Calu3 (cell line): ENCODE measurements at places on chromosomes 5 and 9. TPM values are rescaled to one million over a fixed set of nuclear protein-coding genes. Genes with fewer than 3 reads are reported as not detected.

The CTXN3 gene
- not detected in 2 replicates for total RNA-seq

The SPINK5 gene
- 2.5 and 3.1 TPM in 2 replicates for total RNA-seq

The TRAF1 gene
- 1.5 and 1.6 TPM in 2 replicates for total RNA-seq

The SEMA6A gene
- 53.3 and 54.7 TPM in 2 replicates for total RNA-seq

The SPZ1 gene
- not detected in 2 replicates for total RNA-seq

The MRPL50 gene
- total RNA-seq: 14.0 TPM in 2 replicates

The EQTN gene
- not detected in 2 replicates for total RNA-seq

The RELL2 gene
- 12.5 and 12.6 TPM in 2 replicates for total RNA-seq

The PCDH12 gene
- not detected in 2 replicates for total RNA-seq

The RALGDS gene
- total RNA-seq: 13.7 and 18.2 TPM in 2 replicates

The ELAVL2 gene
- not detected in 2 replicates for total RNA-seq

The PAIP1 gene
- 88.8 and 97.4 TPM in 2 replicates for total RNA-seq

The CAMK2A gene
- not detected in 2 replicates for total RNA-seq

DNA sequence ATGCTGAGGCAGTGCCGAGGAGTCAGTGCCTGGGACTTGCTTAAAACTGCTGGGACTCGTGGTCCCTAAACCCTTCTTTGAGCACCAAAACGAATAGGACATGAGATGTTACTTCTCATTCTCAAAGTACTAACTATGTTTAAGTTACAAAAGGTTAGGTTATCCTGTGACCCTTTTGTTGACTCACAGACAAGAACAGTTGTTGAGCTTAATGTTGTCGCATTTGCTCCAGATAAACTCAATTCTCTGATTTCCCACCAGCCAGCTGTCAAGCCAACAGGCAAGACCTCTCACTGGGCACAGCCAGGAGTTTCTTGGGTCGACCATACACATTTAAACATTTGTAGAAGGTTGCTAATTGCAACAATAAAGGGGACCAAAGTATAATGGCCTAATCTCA lies 249.4 kb downstream of the ADAMTSL1 start:
- no peak for DNase-seq

DNA sequence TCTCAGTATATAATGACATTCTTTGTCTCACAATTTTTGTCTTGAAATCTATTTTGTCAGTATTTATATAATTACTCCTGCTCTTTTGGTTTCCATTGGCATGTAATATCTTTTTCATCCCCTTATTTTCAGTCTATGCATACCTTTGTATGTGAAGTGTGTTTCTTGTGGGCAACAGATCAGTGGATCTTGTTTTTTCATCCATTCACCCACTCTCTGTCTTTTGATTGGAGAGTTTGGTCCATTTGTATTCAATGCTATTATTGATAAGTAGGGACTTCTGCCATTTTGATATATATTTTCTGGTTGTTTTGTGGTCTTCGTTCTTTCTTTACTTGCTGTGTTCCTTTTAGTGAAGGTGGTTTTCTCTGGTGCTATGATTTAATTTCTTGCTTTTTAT lies 10.9 kb downstream of the RIC1 start:
- DNase-seq: no peak

DNA sequence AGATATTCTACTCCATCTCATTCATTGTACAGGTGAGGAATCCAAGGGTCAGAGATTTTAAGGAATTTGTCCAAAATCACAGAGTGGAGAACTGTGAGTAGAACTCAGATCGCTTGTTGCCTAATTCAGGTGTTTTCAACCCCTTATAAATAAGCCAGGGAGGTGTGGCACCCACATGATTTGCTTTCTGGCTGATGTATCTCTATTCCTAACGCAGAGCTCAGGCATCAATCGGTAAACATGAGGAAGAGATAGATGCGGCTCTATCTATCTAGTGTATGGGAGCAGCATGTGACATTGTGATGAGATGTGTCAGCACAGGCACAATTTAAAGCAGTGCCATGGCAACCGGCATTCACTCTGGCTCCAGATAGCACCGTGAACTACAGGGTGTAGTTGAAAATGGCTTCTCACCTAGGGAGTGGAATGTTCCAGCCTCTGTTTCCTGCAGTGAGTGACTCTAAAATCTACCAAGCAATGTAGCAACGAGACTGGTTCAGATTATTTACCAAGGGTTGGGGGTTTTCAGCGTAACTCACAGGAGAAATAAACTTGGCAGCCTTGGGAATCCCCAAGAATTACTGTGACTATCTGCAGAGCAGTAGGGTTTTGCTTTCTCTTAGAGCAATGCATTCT lies 53.4 kb upstream of the SUB1 start:
- DNase-seq: peak; percentile 25

GRCh38 chr9:129544761-129545160 lies 76.1 kb downstream of the C9orf50 start:
- no peak for DNase-seq

GRCh38 chr5:158195416-158196210 lies 336.7 kb upstream of the CLINT1 start:
- DNase-seq: no peak

DNA sequence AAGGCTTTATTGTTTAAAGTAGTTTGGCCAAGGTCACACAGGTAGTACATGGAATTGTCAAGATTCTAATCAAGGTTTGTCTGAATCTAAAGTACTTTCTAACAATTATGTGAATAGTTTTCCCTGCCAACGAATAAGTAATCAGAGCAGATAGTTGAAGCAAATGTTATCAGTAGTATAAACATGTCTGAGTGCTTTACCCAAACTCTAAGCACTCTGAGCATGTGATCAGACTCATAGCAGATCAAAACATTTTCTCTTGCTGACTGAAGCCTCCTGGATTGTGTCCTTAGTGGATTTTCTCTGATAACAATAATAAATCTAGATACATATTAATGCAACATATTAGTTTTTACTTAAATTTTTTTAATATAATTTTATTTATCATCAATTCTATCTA lies 995.0 kb downstream of the EFNA5 start:
- DNase-seq: no peak

- peak; percentile 65 for DNase-seq
Observed at GRCh38 chr5:150801117-150801927, 22.8 kb downstream of the SMIM3 start.

DNA sequence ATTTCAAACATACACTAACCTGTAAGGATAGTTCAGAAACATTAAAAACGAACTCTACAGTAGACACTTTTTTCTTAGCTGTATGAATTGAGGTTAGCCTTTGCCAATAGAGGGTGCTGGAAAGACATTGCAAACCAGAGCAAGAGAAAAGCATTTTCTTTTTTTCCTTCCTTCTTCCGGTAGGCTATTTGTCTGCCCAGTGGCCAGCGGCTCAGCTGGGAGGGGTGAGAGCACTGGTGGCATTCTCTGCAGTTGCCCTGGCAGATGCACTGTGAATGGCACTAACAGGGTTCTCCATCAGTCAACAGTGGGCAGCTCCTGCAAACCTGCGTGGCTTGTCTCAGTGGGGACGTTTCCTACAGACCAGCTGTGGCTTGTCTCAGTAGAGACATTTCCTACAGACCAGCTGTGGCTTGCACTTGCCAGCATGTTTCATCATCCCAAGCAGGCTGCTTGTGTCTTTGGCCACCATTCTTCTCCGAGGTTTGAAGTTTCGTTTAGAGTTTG lies 984.5 kb upstream of the CDH18 start:
- DNase-seq: peak; percentile 61

DNA sequence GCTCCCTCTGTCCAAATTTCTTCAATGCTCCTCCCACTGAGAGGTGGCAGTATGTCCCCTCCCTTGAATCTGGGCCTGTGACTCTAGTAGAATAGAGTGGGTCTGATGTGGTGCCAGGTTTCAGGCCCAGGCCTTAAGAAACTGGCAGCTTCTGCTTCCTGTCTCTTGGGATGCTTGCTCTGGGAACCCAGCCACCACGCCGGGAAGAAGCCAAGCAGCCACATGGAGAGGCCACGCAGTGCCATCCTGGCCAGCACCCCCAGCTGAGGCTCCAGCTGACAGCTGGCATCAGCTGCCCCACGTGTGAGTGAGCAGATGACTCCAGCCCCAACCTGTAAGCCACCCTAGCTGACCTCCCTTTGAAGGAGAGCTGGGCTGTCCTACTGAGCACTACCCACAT lies 7.3 kb upstream of the TSPAN17 start:
- DNase-seq: no peak

DNA sequence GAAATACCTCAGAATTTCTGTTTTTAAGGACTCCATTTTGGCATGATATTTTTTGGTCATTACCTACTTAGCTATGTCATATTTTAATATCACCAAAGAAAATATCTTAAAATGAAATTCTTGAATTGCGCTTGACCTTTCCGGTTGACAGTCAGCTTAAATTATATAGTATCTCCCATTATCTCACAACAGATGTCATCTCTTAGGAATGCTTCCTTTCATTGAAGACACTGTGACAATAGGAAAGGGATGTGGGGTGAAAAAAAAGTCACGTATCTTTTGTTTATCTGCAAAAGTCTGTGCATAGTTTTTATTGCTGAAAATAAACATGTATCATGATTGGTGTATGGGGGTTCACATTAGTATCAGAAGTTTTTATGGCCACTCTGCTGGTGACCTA lies 105.8 kb downstream of the INVS start:
- DNase-seq: no peak

- no peak for DNase-seq
Observed at GRCh38 chr9:101375546-101375945, 9.3 kb downstream of the BAAT start.
